ENCODE measurements at places on chromosomes 4 and X.

DNA sequence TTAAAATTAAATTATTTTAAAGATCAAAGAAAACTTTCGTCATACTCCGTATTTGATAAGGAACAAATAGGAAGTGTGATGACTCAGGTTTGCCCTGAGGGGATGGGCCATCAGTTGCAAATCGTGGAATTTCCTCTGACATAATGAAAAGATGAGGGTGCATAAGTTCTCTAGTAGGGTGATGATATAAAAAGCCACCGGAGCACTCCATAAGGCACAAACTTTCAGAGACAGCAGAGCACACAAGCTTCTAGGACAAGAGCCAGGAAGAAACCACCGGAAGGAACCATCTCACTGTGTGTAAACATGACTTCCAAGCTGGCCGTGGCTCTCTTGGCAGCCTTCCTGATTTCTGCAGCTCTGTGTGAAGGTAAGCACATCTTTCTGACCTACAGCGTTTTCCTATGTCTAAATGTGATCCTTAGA lies at the start of gene CXCL8:
Gene CXCL8 (plus strand): TSS at position 217 of the 426 bp plus-strand sequence. CDS start 90 bp downstream, at position 307.
- no peaks in the 10 kb centered on the region for H3K36me3 ChIP-seq
- peak within 1 kb of the TSS; percentile 4 for H3K27ac ChIP-seq
- peak within 1 kb of the TSS; percentile 60 for H3K4me3 ChIP-seq
- no peaks in the 10 kb centered on the region for H3K27me3 ChIP-seq

GRCh38 chr4:54496412-54496811 lies 161.3 kb upstream of the KIT start:
- H3K36me3 ChIP-seq: no peaks in the 10 kb centered on the region
- no peak overlapping the region for H3K27ac ChIP-seq
- no peak overlapping the region for H3K4me3 ChIP-seq
- no peak for DNase-seq
- H3K27me3 ChIP-seq: peaks cover 4% of the 10 kb centered on the region

DNA sequence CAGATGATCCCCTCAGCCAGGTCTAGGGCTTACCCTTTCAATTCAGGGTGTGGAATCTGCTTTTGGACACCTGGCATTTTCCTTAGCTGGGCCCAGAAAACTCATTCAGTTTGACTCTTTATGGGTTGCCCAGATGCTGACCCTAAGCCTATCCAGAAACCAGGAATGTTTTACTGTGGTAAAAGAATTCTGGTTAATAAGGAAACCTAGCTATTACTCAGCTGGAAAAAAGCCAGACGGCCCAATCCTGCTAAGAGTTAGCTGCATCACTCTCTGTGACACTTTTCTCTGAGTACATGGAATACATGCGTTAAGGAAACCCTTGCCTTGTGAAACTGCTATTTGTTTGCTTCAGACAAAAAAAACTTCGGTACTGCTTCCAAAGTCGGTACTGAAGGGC lies 28.0 kb downstream of the ING2 start:
- H3K27ac ChIP-seq: peak overlapping the region; percentile 14
- H3K4me3 ChIP-seq: no peak overlapping the region
- peaks cover 4% of the 10 kb centered on the region for H3K4me1 ChIP-seq
- H3K36me3 ChIP-seq: no peaks in the 10 kb centered on the region

GRCh38 chr4:101806914-101807313 lies 16.4 kb downstream of the BANK1 start:
- peak; percentile 12 for DNase-seq
- H3K27ac ChIP-seq: no peak overlapping the region
- no peak overlapping the region for H3K4me3 ChIP-seq
- H3K27me3 ChIP-seq: no peaks in the 10 kb centered on the region

- no peaks in the 10 kb centered on the region for H3K27me3 ChIP-seq
- H3K27ac ChIP-seq: no peak overlapping the region
- peaks cover 22% of the 10 kb centered on the region for H3K36me3 ChIP-seq
- H3K4me1 ChIP-seq: no peaks in the 10 kb centered on the region
- DNase-seq: peak; percentile 68
- no peak overlapping the region for H3K4me3 ChIP-seq
Observed at GRCh38 chrX:10119399-10119990, 37.3 kb upstream of the CLCN4 start.

- peaks cover 7% of the 10 kb centered on the region for H3K4me1 ChIP-seq
- H3K4me3 ChIP-seq: no peak overlapping the region
- no peaks in the 10 kb centered on the region for H3K36me3 ChIP-seq
- peak; percentile 55 for DNase-seq
- no peak overlapping the region for H3K27ac ChIP-seq
- H3K27me3 ChIP-seq: no peaks in the 10 kb centered on the region
Observed at GRCh38 chr4:139950568-139950967, 203.4 kb downstream of the MAML3 start.

- no peaks in the 10 kb centered on the region for H3K36me3 ChIP-seq
- H3K4me3 ChIP-seq: no peak overlapping the region
- DNase-seq: no peak
- H3K27me3 ChIP-seq: no peaks in the 10 kb centered on the region
Observed at GRCh38 chr4:11214281-11214680, 214.4 kb downstream of the HS3ST1 start.

DNA sequence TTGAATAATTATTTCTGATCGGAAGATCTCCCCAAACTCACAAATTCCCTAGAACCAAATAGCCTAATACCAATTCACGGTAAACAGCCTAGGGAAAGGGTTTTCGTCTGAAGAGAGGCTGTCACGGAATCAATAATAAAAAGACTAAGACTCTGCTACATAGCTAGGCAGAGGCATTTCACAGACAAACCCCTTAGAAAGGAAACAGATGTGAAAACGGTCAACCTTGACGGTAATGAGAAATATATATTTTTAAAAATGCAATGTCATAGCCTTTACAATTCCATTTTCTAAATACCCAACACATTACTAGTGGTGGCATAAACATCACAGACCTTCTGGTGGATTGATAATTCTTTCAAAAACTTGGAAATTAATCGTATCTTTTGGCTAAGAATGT lies 28.4 kb downstream of the PROM1 start:
- peaks cover 63% of the 10 kb centered on the region for H3K27me3 ChIP-seq
- H3K4me1 ChIP-seq: peaks cover 3% of the 10 kb centered on the region
- H3K4me3 ChIP-seq: no peak overlapping the region
- no peaks in the 10 kb centered on the region for H3K36me3 ChIP-seq

- no peak overlapping the region for H3K4me3 ChIP-seq
- no peaks in the 10 kb centered on the region for H3K4me1 ChIP-seq
- no peak overlapping the region for H3K27ac ChIP-seq
- no peaks in the 10 kb centered on the region for H3K27me3 ChIP-seq
- no peaks in the 10 kb centered on the region for H3K36me3 ChIP-seq
Observed at GRCh38 chr4:70473679-70474078, 1.7 kb downstream of the MUC7 start.

DNA sequence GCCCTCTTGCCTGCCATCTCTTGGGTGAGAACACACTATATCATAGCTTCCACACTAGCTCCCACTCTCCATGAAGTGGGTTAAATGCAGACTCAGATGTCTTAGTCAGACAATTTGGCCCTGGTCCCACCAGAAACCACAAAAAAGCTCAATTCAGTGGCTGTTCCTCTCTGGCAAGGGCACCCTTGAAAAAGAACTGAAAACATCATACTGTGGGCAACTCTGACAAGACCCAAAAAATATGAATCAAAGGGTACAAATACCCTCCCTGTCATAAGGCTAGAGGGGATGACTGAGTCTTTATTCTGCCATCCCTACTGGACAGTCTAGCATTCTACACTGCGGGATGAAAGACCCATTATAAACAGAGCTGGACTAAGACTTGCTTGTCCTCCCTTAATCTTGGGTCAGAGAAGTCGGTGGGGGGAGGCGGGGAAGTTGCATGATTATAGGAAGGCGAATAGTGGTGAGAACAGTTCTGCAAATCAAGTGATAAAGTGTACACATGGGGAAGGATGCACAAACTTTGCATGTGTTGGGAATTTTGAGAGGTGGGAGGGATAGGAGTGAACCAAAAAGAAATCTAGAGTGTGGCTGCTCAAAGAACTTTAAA lies 172.1 kb downstream of the OPHN1 start:
- H3K36me3 ChIP-seq: no peaks in the 10 kb centered on the region
- H3K27me3 ChIP-seq: peaks cover 6% of the 10 kb centered on the region
- no peak overlapping the region for H3K4me3 ChIP-seq
- no peak for DNase-seq

GRCh38 chr4:46508216-46508615 lies 118.3 kb upstream of the GABRA2 start:
- no peaks in the 10 kb centered on the region for H3K36me3 ChIP-seq
- no peak overlapping the region for H3K27ac ChIP-seq
- H3K4me3 ChIP-seq: no peak overlapping the region
- no peaks in the 10 kb centered on the region for H3K27me3 ChIP-seq
- DNase-seq: no peak

GRCh38 chr4:119971431-119972084 lies 95.1 kb downstream of the MAD2L1 start:
- H3K27ac ChIP-seq: no peak overlapping the region
- H3K36me3 ChIP-seq: no peaks in the 10 kb centered on the region
- DNase-seq: no peak
- no peak overlapping the region for H3K4me3 ChIP-seq

DNA sequence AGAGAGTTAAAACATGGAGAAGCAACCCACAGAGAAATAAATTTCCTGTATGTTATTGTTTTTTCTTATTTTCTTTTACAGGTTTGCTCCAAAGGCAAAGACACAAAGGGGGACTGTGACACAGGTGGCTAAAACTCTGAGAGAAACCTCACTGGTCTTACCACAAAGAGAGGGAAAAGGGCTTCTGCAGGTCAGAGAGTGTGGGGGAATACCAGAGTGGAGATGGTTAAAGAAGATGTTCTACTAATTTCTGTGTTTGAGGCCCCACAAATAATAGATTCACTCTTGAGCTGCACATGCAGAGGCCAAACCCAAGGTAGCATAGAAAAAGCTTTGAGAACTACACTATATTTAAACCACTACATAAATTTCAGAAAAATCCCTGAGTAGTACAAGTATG lies 151.3 kb downstream of the GABRA3 start:
- no peak for DNase-seq
- H3K4me3 ChIP-seq: no peak overlapping the region
- no peaks in the 10 kb centered on the region for H3K36me3 ChIP-seq
- H3K27me3 ChIP-seq: no peaks in the 10 kb centered on the region
- H3K27ac ChIP-seq: no peak overlapping the region

GRCh38 chr4:138053641-138054301 lies 188.4 kb downstream of the SLC7A11 start:
- no peaks in the 10 kb centered on the region for H3K36me3 ChIP-seq
- peak; percentile 95 for DNase-seq
- H3K4me1 ChIP-seq: peaks cover 7% of the 10 kb centered on the region
- H3K4me3 ChIP-seq: no peak overlapping the region

GRCh38 chr4:13174001-13174400 lies 310.1 kb downstream of the RAB28 start:
- H3K27ac ChIP-seq: no peak overlapping the region
- no peak overlapping the region for H3K4me3 ChIP-seq
- no peaks in the 10 kb centered on the region for H3K36me3 ChIP-seq
- no peaks in the 10 kb centered on the region for H3K4me1 ChIP-seq
- DNase-seq: no peak

DNA sequence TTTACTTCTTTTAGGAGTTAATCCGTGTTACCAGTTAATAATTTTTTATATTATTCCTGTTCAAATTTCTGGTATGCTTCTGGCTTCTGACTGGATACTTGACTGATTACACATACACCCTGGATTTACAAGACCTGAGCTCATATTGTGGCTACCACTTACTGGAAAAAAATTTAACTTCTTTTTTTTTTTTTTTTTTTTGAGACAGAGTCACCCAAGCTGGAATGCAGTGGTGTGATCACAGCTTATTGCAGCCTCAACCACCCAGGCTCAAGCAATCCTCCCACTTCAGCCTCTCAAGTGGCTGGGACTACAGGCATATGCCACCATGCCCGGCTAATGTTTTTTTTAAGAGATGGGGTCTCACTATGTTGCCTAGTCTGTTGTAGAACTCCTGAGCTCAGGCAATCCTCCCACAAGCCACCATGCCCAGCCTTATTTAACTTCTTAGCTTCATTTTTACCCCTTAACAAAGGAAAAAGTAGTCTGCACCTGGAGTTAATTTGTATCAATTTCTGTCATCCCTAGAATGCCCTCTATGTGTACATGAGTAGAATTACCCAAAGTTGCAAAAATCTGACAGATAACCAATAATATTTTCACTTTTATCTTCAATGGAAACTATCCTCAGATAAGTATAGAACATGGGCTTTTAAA lies 50.3 kb downstream of the TMEM165 start:
- H3K36me3 ChIP-seq: no peaks in the 10 kb centered on the region
- no peak overlapping the region for H3K4me3 ChIP-seq
- no peaks in the 10 kb centered on the region for H3K27me3 ChIP-seq

- peak; percentile 22 for DNase-seq
- H3K4me1 ChIP-seq: no peaks in the 10 kb centered on the region
- no peak overlapping the region for H3K4me3 ChIP-seq
- no peaks in the 10 kb centered on the region for H3K27me3 ChIP-seq
- H3K36me3 ChIP-seq: peaks cover 75% of the 10 kb centered on the region
- no peak overlapping the region for H3K27ac ChIP-seq
Observed at GRCh38 chr4:55903577-55903976, 45.2 kb upstream of the CEP135 start.

GRCh38 chr4:33037464-33037863 lies 2317.3 kb downstream of the PCDH7 start:
- H3K4me3 ChIP-seq: no peak overlapping the region
- H3K27ac ChIP-seq: no peak overlapping the region
- DNase-seq: no peak

- DNase-seq: no peak
- no peak overlapping the region for H3K4me3 ChIP-seq
Observed at GRCh38 chr4:63589796-63590195, 819.5 kb downstream of the TECRL start.

DNA sequence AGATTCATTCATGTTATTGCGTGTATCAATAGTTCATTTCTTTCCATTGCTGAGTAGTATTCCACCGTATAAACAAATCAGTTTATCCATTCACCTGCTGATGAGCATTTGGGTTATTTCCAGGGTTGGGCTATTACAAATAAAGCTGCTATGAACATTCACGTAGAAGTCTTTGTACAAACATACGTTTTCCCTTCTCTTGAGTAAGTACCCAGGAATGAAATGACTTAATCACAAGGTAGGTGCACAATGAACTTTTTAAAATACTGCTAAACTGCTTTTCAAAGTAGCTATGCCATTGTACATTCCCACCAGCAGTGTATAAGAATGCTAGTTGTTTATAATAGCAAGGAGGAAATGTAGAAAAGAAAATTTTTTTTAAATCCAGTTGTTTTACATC lies 35.9 kb downstream of the SYTL4 start:
- no peaks in the 10 kb centered on the region for H3K36me3 ChIP-seq
- H3K27ac ChIP-seq: no peak overlapping the region
- peaks cover 23% of the 10 kb centered on the region for H3K27me3 ChIP-seq
- no peaks in the 10 kb centered on the region for H3K4me1 ChIP-seq
- no peak for DNase-seq

DNA sequence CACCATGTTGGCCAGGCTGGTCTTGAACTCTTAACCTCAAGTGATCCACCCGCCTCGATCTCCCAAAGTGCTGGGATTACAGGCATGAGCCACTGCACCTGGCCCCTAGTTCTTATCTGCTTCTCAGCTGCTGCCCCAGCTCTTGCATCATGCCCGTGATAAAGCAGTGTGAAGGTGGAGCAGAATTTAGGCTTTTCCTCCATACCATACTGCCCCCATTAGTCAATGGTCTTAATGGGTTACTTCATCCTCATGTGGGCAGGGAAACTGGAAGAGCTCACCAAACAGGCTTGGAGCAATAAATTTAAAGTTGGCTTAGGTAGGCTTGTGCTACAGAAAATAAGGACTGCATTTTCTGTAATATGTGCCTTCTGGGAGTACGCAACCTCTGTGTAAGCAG lies 636.9 kb upstream of the BOD1L1 start:
- no peaks in the 10 kb centered on the region for H3K4me1 ChIP-seq
- no peak for DNase-seq
- H3K36me3 ChIP-seq: no peaks in the 10 kb centered on the region
- H3K27ac ChIP-seq: no peak overlapping the region

GRCh38 chrX:74902806-74903205 lies 22.4 kb downstream of the NEXMIF start:
- no peak overlapping the region for H3K4me3 ChIP-seq
- H3K36me3 ChIP-seq: no peaks in the 10 kb centered on the region
- no peak overlapping the region for H3K27ac ChIP-seq
- no peaks in the 10 kb centered on the region for H3K27me3 ChIP-seq
- DNase-seq: no peak
